ENCODE measurements at places on chromosomes 3 and 15.

GRCh38 chr3:3618623-3619022, 180.6 kb upstream of the LRRN1 start:
- DNase-seq, result no peak

DNA sequence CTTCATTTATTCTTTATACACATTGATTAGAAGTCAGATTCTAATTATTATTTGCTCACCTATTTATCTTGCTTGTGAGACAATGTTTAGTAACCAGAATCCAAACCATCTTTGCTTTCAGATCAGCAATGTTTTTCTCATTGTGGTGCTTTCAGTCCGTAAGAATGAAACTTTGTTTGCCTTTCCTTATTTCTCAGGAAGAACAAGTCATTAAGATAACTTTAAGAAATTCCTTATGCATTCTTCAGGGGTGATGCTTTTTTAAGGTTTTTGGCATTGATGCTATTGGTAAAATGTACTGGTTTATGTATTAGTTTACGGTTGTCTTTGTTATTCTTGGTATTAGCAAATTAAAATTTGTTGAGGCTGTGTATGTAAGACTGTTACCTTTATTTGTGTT, 120.8 kb upstream of the POU1F1 start:
- DNase-seq, result no peak

DNA sequence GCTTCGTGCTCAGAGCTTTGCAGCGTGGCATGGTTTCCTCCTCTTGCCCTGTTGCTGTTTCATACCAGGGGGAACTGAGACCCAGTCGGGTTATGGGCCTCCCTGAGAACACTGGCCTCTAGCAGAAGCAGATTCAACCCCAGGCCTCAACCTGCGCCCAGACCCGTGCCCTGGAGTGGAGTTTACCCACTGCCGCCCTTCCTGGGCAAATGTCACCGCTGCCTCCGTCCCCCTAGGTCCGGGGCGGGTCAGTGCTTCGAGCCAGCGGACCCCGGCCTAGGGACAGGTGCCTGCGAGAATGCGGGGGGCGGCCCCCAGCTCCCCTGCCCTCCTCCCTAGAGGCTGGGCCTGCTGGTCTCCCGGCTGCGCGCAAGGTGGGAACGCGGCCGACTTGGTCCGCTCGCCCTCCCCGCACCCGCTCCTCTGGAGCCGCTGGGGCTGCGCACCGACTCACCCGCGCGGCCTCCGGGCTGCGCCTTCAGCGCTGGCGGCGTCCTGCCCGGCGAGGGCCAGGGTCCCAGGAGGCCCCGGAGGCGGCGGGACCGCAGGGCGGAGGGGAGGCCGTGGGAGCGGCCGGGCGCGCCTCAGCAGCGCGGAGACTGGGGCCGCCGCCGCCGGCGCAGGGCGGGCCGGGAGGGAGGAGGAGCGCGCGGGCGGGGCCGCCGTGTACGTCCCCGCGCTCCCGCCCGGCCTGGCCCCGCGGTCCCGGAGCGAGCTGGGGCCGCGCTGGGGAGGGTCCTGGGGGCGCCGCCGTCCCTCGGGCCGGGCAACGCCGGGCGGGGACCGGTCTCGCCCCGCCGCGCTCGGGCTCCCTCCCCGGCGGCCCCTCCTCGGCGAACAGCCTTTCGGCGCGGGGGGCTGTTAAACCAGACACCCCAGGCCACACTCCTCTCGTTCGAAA, at the start of gene PIGZ:
TSS of gene PIGZ (minus strand) at position 601 of the 901 bp plus-strand sequence. CDS start 16,802 bp downstream, outside the sequence.
- peak; percentile 42 for DNase-seq

- no peak for DNase-seq
Observed at GRCh38 chr3:39125841-39126500, 18.5 kb downstream of the TTC21A start.

DNA sequence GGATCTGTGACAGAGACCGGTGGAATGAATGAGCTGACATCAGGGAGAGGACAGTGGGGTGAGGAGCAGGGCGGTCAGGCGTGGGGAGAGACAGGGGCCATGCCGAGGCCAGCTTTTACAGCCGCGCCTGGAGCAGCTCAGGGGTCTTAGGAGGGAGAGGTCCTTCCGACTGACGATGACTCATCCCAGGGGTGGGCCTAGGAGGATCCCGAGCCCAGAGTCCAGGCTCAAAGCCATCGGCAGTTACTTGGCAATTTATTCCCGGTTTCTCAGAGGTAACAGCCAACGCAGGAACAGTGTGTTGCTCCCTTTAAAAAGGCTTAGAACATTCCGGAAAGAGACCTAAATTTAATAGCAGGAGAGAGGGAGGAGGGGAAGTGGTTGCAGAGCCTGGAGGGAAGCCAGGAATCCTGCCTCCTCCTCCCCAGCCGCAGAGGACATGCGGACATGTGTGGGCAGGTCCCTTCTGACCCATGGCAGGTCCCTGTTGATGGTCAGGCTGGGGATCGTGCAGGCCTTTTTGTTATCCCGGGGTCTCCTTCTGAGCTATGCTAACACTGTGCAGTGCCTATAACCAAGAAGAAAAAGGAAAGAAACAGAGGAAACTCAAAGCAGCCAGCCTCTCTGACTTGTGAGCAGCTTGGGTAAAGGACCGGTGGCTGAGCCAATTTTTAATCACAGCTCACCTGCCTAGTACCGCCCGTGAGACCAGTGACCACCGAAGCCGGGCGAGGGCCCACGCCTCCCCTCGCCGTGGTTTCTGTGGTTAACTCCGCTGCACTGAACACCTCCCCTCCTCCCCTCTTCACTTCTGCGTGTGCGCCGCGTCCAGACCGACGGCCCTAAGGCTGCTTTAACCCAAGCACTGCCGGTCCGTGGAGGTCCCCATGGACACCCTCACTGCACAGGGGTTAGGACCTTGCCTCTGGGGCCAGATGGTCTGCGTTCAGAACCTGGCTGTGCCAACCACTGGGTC, 392.4 kb upstream of the PROK2 start:
- DNase-seq, result peak; percentile 24

DNA sequence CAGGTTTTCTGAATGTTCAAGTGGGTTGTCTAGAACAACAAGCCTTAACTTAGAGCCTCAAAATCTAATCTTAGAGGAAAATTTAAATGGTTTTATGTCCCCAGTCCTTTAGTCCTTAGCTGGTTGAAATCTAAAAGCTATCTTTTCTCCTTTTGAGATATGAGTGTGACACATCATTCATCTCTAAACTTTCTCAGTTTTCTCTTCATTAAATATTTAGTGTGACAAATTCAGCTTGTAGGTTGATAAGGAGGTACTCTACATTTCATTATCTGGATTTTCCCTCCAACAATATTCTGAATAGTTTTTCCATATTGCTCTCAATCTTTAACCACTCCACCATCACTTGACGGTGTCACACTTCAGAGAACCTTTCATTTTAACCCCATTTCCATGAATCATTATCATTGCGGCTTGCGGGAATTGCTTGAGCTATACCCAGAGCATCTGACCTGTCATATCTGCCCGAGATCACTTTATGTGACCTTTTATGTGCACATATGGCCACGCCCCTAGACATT, 16.1 kb upstream of the ATP8B4 start:
- no peak for DNase-seq

Measured in naive B cell (primary cell).